ENCODE measurements at places on chromosomes 3 and 15.

DNA sequence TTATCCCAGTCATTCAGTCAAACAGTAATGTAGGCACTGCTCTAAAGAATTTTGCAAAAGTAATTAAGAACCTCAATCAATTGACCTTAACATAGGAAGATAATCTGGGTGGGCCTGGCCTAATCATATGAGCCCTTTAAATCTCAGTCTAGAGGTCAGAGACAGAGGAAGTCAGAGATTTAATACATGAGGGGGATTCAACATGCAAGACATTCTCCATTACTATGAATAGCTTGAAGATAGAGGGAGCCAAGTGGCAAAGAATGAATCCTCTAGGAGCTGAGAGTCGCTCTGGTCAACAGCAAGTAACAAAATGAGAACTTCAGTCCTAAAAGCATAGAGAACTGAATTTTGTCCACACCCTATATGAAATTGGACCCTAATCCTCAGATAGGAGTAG lies 39.0 kb upstream of the MBNL1 start:
- DNase-seq: no peak

- DNase-seq: no peak
Observed at GRCh38 chr3:29412110-29412509, 131.2 kb downstream of the RBMS3 start.

GRCh38 chr3:97066531-97066930 lies 252.1 kb downstream of the EPHA6 start:
- DNase-seq: no peak

- DNase-seq: no peak
Observed at GRCh38 chr15:95594496-95594895, 736.0 kb upstream of the NR2F2 start.

GRCh38 chr15:92541291-92542200 lies 114.0 kb downstream of the FAM174B start:
- DNase-seq: no peak

- DNase-seq: no peak
Observed at GRCh38 chr3:127954640-127955039, 39.6 kb downstream of the KBTBD12 start.

DNA sequence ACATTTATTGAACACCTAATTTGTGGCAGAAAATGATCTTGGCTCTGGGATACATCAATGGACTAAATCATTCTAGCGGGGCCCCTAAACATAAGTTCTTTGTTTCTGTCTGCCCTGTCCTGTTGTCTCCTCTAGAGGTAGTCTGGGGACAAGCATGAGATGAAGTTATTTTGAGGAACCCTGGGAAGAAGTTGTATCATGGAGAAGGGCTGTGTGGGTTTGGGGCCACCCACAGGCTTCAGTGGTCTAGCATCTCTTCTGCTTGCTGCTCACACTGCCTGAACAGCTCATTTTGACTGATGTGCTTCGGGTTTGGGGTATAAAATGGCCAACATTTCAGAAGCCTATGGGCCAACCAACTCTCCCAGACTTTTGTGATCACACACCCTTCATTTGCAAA lies 50.3 kb upstream of the OSBPL11 start:
- DNase-seq: no peak

DNA sequence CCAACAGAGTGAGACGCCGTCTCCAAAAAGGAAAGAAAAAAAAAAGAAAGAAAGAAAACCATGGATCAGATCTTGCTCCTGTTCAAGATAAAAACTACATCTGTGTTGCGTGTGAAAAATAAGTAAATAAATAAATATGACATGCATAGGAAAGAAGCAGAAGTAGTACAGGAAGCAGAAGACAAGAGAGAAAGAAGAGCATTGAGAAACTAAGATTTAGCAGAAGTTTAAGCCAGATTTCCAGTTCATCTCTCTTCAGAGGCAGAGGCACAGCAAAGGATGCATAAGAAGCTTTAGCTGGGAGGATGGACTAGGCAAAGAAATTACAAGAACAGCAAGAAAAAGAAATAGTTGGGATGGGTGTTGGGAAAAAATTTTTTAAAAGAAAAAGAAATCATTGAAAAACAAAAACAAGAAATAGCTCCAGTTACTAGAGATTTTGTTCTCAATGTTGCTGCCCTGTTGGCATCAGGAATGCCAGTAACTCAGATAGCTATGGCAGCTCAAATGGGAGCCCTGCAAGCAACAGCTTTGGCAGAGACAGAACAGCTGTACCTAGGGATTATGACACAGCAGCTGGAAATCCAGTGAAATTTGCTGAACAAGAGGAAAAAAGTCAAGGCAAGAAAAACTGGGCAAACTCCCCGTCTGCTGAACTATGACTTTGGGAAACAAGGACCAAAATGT lies 17.3 kb downstream of the AP3S2 start:
- no peak for DNase-seq

GRCh38 chr3:46537779-46538178 lies 28.3 kb downstream of the LRRC2 start:
- DNase-seq: no peak

DNA sequence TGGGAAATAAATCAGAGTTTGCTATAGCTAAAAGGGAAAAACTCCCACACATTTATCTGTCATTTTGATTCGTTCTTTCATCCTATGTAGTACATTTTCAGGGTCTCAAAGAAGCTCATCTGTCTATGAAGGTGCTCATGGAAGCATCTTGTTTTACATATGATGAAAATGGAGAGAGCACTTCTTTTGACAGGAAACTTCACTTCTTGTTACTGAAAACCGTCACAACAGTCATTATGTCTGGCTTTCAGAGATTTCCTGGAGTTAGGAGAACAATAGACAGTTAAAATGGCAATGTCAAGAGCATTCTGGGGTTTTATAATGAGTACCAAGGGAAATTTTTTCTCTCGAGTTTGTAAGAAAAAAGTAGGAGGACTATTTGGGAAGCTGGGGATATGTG lies 83.3 kb downstream of the TMEM108 start:
- DNase-seq: no peak

DNA sequence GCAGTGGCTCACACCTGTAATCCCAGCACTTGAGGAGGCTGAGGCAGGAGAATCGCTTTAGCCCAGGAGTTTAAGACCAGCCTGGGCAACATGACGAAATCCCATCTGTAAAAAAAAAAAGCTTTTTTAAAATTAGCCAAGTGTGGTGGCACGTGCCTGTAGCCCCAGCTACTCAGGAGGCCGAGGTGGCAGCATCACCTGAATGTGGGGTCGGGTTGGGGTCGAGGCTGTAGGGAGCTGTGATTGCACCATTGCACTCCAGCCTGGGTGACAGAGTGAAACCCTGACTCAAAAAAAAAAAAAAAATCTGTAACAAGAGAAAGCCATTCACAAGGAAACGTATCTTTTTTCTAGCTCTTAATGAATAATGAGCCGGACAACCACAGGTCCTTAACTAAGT lies 74.7 kb upstream of the DLG1 start:
- no peak for DNase-seq

GRCh38 chr3:14866627-14867026 lies 47.9 kb downstream of the FGD5 start:
- no peak for DNase-seq

DNA sequence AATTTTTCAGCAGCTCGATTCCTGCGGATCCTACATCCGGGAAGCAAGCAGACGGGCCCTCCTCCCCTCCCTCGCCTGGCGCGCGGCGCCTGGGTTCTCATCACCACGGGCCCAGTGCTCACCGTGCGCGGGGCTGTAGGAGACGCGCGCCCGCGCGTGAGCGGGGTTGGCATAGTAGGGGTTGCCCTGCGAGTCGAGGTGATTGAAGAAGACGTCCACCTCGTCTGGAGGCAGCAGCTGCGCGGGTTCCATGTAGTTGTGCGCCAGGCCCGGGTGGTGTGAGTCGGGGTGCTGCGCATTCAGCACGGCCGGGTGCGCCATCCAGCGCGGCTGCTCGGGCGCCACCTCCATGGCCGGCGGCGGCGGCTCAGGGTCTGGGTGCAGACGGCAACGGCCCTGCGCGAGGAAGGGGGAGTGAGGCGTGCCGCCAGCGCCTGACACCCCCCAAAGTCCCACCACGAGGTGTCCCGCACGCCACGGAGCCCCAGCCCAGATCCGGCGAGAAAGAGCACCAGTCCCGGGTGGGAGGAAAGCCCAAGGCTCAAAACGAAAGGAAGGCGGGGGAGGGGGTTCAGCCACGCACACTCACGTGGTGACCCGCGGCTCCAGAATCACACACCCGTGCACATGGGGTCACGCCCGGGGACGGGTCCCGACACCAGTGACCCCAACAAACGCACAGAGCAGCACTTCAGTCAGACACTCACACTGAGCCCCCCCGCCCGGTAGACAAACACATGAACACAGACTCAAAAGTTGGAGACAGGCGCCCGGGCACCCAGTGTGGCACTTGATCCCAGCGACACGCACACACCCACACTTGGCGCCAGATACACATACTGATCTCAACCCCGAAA lies 6.1 kb downstream of the GATA2 start:
- DNase-seq: peak; percentile 66

DNA sequence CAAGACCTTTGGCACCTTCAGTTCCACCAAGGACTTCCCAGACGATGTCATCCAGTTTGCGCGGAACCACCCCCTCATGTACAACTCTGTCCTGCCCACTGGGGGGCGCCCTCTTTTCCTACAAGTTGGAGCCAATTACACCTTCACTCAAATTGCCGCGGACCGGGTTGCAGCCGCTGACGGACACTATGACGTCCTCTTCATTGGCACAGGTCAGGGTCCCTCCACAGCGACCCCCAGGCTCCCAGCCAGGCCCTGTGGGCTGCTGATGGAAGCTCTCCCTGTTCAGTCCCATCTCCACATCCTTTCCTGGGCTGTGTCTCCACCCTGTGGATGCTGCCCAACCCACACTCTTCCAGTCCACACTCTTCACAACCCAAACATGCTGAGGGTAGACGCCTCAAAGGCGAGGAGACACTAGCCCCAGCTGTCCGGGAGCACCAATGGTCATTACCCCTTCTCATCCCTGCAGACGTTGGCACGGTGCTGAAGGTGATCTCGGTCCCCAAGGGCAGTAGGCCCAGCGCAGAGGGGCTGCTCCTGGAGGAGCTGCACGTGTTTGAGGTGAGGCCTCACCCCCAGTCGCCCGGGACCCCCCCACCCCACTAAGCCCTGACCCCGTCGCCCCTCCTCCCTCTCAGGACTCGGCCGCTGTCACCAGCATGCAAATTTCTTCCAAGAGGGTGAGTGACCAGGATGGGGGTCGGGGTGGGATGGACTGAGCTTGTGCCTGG lies 4.3 kb upstream of the LSMEM2 start:
- no peak for DNase-seq

GRCh38 chr3:81726735-81727134 lies 34.7 kb downstream of the GBE1 start:
- DNase-seq: no peak

DNA sequence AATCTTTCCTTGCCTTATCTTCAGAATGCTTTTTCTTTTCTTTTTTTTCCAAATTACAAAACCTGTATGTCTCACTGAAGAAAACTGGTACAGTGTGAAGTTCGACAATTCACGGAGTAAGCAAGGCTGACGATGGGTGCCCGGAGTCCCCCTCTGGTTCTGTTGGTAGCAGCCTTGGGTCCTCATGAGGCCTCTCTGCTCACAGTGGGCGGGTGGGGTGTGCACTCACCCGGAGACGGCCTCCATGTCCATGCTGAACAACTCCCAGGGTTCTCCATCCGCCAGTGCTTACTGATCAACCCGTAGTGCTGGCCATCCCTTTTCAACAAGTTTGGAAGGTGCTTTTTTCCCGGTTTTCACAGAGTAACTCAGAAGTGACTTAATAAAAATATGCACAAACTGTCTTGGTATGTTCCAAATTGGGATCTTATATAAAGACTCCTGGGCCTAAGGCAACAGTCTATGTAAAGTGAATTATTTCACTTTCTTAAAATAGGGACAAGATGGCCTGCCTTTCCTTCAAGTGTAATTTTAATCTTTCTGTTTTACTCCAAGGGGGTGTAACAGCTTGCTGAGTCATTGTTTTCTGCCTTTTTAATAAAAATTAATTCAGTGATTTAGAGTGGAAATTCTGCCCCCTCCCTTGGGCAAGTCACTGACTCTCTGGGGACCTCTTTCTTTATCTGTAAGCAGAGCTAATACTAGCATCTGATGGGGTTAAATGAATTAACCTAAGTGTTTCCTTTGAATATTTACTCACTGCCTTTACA lies 23.7 kb downstream of the LRRK1 start:
- peak; percentile 31 for DNase-seq

DNA sequence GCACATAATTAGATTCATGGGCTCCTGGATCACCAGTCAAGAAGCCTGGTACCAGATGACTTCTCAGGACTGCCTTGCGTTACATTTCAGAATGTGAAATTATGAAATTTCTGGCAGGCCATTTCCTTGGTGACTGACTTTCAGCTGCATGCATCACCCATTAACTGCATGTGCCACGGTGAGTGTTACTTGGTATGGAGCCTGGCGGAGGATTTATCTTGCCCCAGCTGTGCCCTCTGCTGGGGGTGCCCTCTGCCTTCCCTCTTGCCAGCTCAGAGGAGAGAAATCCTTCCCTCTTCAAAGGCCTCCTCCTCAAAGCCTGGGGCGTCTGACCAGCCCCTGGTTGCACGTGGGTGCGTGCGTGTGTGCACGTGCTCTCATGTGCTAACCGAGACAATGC lies 57.7 kb upstream of the CTSH start:
- peak; percentile 61 for DNase-seq

- DNase-seq: no peak
Observed at GRCh38 chr3:12797124-12797891, 828 bp downstream of the CAND2 start.

DNA sequence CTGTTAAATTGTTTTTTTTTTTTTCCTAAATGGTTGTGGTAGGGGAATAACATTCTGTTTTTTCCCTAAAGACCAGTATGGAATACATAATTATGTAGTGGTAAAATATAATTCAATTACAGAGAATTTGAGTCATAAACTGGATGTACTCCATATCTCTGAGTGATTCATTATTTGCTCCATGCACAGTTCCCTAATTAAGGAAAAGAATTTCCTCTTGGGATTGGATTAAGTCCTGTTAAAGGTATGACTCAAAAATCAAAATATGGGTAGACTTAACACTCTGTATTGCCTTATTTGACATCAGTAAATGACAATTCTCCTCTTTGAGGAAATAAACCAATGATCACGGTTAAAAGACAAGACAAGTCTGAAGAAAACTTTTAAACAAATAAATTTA lies 78.0 kb upstream of the KCNH8 start:
- DNase-seq: no peak

GRCh38 chr3:10763248-10763620 lies 52.8 kb upstream of the SLC6A11 start:
- DNase-seq: no peak

- DNase-seq: no peak
Observed at GRCh38 chr3:40655551-40655950, 130.8 kb downstream of the ZNF621 start.
